Kidney epithelial cell (primary cell): ENCODE measurements at places on chromosomes 1 and 21.

GRCh38 chr1:4006676-4007374 lies 106.8 kb upstream of the C1orf174 start:
- no peak for DNase-seq

- DNase-seq, result no peak
Observed at GRCh38 chr1:25875154-25875855, at the start of gene PAQR7. PAQR7 (minus strand) TSS chr1:25875708; CDS start chr1:25863839, 11,869 bp downstream.

DNA sequence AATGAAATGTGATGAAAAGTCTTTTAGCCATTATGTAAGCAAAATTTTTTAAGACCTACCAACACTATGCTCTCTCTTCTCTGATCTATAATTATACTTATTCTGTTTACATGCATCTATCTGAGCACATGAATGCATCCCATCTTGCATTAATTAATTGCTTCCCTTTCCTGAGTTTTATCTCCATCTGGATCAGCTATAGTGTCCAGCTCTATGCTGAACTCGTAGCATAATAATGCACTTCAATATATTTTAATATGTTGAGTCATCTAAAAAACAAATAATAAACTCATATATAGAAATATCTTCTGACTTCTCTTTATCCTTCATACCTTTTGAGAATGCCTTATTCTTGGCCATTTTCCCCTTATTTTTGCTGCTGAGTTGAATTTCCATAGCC lies 1097.8 kb downstream of the TTLL7 start:
- no peak for DNase-seq

DNA sequence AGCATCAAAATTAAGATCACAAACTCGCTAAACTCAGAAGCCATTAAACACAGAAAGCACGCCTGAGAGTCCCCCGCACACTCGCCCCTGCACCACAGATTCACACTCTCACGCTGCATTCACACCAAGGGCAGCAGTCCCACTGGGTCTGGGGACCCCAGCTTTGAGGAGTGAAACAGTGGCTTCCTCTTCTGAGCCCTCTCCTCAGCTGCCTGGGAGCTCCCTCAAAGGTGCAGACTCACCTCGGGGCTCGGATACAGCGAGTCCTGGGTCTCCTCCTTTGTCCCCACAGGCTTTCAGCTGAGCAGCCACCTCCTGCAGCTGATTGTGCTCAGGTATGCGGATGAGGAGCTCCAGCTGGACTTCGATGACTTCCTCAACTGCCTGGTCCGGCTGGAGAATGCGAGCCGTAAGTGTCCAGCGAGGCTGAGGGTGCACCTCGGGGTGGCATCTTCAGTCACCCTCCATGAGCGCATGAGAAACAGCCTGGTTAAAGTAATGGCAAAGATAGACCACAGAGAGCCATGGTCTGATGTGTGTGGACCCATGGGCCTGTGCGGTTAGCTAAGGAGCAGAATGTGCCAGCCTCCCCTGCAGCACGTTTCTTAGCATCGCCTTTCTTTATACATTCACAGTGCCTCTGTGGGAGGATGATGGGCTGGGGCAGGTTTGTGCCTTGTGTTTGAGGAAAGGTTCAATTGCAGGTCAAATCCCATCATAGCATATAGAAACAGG lies 47.9 kb downstream of the CAPN9 start:
- no peak for DNase-seq

DNA sequence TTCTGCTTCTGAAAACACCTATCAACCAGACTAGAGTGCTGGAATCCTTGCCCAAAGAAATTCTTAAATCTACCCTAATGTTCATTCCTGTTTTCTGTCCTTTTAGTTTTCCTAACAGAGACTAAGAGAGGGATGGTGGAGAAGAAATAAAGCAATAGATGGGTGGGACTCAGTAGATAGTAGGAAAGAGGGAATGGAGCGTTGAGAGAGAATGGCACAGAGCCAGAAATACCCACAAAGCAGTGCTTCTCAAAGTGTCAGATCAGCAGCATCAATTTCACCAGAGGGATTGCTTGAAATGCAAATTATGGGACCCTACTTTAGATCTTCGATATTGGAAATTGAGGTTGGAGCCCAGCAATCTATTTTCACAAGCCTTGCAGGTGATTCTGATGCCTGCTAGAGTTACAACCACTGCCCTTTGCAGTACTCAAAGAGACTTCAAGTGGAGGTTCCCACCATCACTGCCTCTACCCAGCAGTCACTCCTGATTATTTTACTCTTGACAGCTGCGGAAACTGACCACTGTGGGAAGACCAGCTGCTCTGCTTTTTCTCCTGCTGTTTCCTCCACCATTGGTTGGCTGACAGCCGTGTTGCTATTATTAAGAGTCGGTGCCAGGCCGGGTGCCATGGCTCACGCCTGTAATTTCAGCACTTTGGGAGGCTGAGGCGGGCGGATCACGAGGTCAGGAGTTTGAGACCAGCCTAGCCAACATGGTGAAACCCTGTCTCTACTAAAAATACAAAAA lies 11.4 kb upstream of the PRPF3 start:
- DNase-seq, result no peak

DNA sequence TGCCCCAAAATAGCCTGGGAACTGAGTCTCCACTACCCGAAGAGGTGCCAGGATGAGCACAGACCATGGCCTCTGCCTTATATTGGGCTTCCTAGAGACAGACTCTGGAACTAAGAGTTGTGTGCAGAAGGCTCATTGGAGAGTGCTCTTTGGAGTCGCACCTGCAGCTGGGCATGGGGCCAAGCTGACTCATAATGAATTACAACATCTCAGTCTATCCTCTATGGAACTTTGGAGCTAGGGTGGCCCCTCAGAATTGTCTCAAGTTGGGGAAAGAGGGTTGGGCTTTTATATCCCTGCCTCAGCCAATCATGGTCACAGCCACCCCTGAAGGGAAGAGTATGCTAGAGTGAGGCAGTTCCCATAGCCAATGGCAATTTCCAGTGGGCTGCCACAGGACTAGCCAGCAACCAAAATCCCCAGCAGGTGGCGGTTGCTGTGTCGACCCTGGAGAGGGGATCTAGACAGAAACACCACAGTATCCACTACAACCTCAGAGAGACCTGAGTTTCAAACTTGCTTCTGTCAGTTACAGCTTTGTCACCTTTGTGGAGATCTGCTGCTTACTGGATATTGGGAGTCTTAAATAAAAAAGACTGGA lies 93.8 kb downstream of the DMRTA2 start:
- no peak for DNase-seq

DNA sequence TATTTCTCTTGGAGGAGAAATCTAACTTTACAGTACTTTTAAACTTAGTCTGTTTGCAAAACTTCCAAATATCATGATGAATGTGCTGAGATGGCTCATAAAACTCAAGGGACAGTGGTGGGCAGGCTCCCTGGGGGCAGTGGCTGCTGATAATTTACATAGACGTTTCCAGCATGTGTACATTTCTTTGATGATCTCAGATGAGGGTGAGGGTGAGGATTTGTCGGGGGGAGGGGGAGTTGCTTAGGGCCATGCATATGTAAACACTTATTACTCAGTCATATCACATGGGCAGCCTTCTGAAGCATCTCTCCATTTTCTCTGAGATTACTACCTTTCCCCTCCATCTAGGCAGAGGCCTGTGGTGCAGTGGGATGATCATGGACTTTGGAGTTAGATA lies 152.9 kb upstream of the HMGB4 start:
- no peak for DNase-seq
